Activated CD4-positive, alpha-beta T cell treated with anti-CD3 and anti-CD28 coated beads for 1 hour (primary cell): ENCODE measurements at places on chromosomes 4 and X.

- DNase-seq, result no peak
These were observed 248.6 kb downstream of the PCDH18 start for GRCh38 chr4:137283737-137284136.

GRCh38 chr4:20237894-20238537 lies 13.7 kb upstream of the SLIT2 start:
- DNase-seq, result no peak

DNA sequence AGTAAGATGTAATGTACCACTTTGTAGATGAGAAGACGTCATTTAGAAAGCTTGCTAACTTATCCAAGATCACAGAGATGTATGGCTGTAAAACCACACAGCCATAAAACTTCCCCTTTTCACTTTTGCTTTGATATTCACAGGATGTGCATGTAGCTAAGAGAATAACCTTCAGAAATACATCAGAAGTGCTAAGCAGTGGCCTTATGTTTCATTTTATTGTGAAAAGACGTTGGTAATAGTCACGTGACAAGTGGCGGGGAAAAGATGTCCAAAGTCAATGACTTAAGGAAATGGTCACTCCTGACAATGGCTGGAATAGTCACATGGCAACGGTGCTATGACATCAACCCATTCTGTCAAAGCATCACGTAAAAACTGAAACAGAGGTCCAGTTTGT lies 12.9 kb upstream of the WDR17 start:
- DNase-seq, result no peak

GRCh38 chr4:2432991-2433530 lies 14.3 kb downstream of the CFAP99 start:
- DNase-seq, result no peak

DNA sequence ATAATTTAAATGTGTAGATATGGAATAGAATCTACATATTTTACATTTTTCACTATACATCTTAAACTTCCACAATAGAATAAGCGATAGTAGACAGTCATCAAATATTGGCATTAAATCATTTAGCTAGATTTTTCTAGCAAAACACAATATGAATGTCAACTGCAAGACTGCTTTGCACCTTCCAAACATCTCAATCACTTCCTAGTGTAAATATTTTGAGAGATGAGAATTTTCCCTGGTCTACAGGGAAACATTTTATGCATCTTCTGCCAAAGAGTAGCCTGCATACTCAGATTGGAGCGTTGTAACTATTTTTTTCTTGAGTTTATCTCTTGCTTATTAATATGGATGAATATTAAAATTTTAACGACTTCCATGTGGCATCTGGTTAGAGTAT lies 897.4 kb downstream of the CENPC start:
- no peak for DNase-seq

DNA sequence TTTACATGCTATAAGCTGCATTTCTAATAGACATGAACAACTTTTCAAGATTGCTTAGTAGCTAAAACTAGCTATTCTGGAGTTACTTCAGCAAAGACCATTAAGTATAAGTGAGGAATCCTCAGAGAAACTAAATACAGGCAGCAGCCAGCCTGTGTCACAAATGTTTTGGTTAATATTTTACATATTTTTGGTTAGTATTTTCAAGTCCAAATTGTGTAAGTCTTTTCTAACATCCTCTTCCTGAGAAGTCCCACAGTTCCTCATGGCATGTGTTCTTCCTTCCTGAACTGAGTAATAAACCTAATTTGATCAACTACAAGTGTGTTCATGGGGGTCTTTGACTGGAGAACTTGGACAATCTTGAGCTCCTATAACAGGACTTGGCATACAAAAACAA lies 42.4 kb upstream of the MCF2 start:
- no peak for DNase-seq

- DNase-seq, result no peak
These were observed at the start of gene LRCH2 for GRCh38 chrX:115233497-115234455. Gene LRCH2 (minus strand): TSS chrX:115234096. CDS start chrX:115234041, 55 bp downstream.

- no peak for DNase-seq
These were observed 2.7 kb upstream of the NUDT9 start for GRCh38 chr4:87419578-87420249.

GRCh38 chr4:37687681-37688080 lies 1.5 kb upstream of the RELL1 start:
- no peak for DNase-seq

- DNase-seq, result no peak
These were observed 8.8 kb upstream of the GRPR start for GRCh38 chrX:16114611-16115010.

- DNase-seq, result no peak
These were observed 51.5 kb downstream of the TSPAN5 start for GRCh38 chr4:98606894-98607293.

DNA sequence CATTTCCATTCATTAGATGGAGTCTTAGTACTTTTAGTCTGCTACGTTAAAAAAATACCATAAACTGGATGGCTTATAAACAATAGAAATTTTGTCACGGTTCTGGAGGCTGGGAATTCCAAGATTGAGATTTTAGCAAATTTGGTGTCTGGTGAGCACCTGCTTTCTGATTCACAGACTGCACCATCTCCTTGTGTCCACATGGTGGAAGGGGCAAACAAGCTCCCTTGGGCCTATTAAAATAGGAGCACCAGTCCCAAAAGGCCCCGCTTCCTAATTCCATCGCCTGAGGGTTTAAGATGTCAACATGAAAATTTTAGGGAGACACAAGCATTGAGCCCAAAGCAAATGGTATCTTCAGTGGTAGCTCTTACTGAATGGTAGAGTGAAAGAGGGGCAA lies 120.5 kb upstream of the MAP9 start:
- no peak for DNase-seq

DNA sequence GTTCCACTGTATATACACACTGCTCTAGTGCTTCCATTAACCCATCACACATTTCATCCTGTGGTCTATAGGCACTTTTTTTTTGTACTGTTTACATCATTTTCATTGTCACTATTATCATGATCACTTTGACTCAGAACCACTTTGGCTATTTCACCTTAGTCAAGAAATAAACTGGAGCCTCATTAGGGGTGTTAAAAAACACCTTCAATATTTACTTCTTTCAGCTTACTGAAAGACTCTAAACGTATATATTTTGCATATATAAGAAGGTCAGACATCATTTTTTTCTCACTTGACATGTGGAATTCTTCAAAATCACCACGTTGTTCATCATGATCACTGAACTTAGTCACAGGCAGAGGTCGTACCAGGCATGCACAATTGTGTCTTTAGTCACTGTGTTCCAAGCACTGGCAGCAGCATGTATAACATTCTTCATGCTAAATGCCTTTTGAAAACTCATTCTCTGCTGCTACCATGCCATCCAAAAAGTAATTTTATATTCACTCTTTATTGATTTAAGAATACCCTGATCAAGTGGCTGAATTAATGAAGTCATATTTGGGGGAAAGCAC lies 229.2 kb upstream of the ARSJ start:
- no peak for DNase-seq

GRCh38 chr4:182231080-182231479 lies 12.1 kb upstream of the TENM3 start:
- DNase-seq, result no peak

DNA sequence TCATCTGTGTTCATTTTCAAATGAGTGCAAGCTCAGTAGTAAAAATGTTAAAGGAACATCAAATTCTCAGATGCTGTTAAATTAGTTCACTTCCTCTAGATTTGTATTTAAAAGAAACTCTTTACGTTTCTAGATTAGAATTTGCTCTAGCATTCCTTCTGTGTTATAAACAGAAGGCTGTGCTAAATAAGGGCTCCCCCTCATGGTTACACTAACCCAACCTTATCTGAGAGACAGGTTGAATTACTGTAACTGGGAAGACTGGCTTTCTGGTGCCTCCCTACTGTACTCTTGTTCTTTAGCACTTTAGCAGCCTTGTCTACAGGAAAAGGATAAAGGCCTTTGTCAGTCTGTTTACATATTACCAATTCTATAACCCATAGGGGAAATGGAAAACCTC lies 56.8 kb downstream of the RXFP1 start:
- DNase-seq, result no peak

GRCh38 chrX:136493011-136493410 lies 4.4 kb upstream of the HTATSF1 start:
- DNase-seq, result no peak

DNA sequence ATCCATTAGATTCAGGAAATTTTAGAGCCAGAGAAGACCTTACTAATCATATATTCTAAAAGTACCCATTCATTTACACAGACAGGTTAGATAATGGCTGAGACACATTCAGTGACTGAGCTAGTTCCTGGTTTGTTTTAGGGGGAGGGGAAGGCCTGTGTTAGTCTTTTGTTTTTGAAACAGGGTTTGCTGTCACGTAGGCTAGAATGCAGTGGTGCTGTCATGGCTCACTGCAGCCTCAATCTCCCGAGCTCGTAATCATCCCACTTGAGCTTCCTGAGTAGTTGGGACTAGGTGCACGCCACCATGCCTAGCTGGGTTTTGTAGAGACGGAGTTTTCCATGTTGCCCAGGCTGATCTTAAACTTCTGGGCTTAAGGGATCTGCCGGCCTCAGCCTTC lies 10.1 kb downstream of the RBPJ start:
- no peak for DNase-seq

DNA sequence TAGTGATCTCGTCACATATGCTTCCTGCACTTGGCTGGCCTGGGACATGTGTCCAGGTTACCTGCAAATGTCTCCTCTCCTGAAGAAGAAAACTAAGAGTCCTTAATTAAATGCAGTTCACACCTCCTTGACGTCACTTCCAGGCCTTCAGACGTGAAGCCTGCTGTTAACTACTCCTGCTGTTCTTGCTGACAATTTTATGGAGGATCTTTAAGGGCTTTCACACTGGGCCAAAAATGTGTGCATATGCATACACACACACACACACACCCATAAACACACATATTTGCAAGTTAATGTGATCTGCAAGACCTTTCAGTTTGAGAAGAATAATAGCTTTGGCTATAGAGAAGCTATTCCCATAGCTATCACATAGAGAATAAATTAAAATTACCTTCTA lies 267.9 kb downstream of the AFF2 start:
- no peak for DNase-seq

GRCh38 chrX:119075270-119076025 lies 2.7 kb downstream of the CT47C1 start:
- no peak for DNase-seq

DNA sequence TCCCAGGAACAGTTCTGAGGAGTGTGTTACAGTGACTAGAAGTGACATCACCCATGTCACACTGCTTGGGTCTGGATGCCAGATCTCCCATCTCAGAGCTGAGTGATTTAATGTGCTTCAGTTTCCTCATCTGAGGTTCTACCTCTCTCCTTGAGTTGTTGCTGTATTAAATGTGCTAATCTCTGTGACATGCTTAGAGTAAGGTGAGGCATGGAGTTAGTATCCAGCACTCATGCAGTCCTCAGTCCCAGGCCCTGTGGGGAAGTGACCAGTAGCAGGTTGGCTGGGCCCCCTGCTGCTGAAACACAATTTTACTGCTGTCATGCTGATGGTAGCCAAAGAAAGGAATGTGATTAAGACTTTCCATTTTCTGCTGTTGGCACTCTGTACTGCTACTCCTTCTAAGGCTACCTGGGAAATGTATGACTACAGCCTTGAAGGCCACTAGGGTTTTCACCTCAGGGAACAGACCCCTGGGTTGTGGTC lies 639.6 kb downstream of the MID1IP1 start:
- DNase-seq, result no peak

GRCh38 chrX:103730796-103731493 lies 20.2 kb downstream of the TMEM31 start:
- DNase-seq, result no peak

DNA sequence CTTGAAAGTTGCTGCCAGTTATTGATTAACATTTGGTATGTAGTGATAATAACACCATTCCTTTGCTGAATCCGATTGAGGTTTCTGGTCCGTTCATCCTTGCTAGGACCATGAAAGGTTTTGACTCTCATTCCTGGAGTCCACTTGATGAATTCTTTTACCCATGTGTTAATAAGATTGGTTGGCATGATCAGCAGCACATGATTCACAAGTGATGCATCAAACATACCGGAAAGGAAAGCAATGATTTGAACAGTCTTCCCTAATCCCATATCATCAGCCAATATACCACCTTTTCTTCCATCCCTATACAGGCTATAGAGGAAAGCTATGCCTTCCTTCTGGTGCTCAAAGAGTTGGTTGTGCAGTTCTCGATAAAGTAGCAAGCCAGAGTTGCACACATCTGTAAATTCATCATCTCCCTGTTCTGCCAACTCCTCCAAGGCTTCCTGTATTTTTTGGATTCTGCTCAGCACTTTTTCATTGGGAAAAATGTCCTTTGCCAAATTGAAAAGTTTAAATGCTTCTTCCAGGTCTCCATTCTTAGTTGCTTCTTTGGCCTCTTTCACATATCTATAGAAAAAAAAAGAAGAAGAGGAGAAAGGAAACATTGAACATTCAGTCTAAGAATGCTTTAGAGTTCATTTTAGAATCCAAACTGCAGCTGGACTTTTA lies 26.7 kb downstream of the PIN4 start:
- DNase-seq, result no peak

GRCh38 chr4:102713096-102713495 lies 47.7 kb downstream of the MANBA start:
- no peak for DNase-seq

DNA sequence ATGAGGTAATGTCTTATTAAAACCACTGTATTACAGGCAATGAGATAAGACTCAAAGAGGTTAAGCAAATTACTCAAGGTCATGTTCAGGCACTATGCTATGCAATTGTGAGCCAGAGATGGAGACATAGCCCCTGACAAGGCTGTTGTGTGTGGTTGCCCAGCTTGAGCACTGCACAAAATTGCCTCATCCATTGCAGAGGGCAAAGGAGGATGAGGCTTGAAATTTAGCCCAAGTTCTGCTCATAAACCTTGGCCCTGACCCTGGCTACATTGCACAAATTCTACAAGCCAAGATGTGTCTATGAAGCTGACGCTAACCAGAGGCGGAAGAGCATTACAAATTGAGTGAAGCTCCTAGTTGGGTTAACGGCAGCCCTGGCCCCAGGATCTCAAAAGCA lies 65.6 kb upstream of the PGM2 start:
- no peak for DNase-seq

DNA sequence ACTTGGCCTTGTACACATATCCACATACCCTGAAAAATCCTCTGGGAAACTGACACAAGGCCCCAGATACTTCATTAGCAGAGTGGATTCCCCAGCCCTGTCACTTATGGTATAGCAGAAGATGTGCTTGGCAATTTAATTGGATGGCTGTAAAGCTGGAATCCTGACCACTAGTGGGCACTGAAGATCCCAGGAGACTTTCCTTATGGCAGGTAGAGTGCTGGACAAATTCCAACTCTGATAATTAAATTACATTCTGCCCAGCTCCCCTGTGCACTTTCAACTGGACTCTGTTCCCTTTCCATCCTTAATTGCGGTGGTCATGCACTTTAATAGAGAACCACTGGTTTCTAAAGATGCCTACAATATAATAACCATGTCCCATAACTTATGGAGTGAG lies 119.8 kb downstream of the DCK start:
- DNase-seq, result no peak

- no peak for DNase-seq
These were observed 16.8 kb downstream of the MEPE start for GRCh38 chr4:87849612-87850011.

GRCh38 chr4:7425124-7425523 lies 9.6 kb downstream of the PSAPL1 start:
- DNase-seq, result peak; percentile 1
